Panc1 (cell line): ENCODE measurements at places on chromosomes 3 and 15.

DNA sequence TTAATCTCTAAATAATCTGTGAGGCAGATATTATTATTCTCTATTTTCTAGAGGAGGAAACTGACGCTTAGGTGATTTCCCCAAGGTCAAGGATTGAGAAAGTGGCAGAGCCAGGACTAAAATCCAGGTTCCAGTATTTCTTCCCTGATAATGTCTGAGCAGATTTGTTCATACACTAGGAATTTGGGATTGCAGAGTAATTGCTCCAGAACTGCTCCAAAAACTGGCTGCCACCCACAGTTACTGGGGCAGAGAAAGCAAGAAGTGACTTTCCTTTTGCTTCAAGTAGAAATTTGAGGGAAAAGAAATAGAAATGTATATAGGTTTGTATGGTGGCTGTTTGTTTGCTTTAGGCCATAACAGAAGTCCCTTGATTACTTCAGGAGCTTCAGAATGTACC is 60.6 kb downstream of the SLC12A8 start:
- no peak for DNase-seq

GRCh38 chr3:72699631-72700030 is 148.6 kb downstream of the SHQ1 start:
- no peak for DNase-seq

GRCh38 chr3:187084126-187084525 is 55.2 kb downstream of the RPL39L start:
- no peak for DNase-seq

DNA sequence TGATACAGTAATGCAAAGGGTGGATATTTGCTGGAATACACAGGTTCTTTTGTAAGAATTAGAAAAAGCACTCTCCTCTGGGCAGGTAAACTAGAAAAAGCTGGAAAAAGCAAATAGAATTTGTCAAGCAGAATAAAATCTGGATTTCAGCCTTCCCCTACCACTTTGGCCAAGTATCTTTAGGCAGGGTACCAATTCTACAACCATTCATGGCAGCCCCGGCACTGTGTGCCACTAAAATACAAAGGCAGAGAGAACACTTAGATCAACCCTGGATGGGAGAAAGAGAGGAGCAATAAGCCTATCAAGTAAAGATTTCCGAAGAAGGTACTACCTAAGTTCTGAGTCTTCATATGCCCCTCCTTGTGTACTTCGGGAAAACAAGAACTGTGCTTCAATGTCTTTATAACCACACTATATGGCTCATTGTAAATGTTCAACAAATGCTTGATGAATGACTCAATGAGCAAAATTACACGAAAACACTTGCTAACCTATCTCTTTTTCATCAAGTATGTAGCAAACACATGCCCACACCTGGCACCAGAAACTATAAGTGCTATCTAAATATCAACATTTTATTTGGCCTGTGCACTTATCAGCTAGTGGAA is 20.8 kb downstream of the STAG1 start:
- DNase-seq = no peak
